ENCODE measurements at places on chromosomes 5 and 9.
A peak's percentile ranks its signal among the peaks of the same experiment; 100 is the strongest.

DNA sequence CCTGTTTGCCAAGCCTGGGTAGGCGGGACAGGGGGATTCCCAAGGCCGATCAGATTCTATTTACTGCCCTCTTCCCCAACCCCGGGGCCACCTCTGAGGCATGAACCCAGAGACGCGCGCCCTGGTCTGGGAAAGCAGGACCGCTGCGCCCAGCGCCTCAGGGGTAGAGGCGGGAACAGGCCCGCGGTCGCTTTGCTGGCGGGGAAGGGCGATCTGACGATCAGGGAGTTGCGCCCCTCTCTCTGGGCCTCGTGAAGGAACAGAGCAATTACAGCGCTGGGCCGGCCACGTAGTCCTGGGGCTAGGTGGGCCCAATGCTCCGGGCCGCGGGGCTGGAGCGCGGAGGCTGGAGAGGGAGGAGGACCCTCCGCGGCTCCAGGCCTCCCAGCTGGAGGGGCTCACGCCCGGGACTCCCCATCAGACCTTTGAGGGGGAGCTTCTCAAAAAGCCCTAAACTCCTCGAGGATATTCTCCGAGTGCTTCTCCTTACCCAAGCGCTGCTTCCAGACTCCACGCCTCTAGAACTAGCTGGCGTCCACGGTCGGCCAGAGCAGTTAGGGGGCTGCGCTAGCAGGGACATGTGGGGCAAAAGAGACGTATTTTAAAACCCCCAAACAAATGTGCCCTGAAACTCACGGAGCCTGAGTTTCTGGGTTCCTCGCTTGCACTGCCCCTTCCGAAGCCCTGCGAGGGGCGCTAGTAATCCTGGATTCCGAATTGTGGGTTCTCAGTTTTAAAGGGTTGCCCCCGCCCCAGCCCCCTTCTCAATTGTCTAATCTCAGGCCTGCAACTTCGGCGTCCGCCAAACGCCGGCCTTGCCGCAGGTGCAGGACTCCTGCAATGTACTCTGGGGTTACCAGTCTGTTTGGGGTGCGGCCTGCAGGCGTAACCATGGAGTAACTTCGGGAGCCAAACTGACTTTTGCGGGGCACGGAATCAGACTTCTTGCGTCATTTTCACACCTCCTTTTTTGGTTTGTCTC is 57.6 kb downstream of the TMEM174 start:
- no peak for DNase-seq

- DNase-seq, result no peak
Measured at GRCh38 chr9:19057033-19057432, 7.8 kb downstream of the RRAGA start.

DNA sequence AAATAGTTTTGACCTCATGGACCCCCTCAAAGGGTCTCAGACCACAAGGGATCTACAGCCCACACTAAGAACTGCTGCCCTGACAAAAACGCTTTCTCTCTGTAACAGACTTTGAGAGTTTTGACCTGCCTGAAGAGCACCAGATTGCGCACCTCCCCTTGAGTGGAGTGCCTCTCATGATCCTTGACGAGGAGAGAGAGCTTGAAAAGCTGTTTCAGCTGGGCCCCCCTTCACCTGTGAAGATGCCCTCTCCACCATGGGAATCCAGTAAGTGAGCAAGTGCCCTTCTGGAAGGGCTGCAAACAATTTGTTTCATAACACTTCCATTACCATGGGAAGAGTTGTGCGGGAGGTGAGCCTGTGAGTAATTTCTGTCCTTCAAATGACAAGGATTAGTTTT is 6.0 kb downstream of the PTTG1 start:
- no peak for DNase-seq

DNA sequence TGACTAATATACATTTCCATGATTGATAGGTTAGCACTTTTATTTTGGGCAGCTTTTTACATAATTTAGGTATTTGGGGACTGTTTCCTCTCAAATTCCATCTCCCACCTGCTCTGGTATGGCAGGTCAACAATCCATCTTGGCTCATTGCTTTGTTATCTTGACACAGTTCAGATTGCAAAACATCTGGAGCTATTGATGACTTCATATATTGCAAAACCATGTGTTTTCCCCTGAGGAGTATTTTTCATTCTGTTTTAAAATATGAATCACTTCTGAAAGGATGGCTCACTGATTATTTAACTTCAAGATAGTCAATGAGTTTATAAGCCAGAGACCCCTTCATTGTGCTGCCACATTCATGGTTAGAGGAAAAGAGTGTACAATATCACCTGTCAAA is 1206.0 kb upstream of the C9orf72 start:
- no peak for DNase-seq

- DNase-seq, result no peak
Measured at GRCh38 chr5:144002876-144003275, 167.6 kb downstream of the YIPF5 start.

GRCh38 chr5:68646144-68646543 is 430.6 kb downstream of the PIK3R1 start:
- no peak for DNase-seq

DNA sequence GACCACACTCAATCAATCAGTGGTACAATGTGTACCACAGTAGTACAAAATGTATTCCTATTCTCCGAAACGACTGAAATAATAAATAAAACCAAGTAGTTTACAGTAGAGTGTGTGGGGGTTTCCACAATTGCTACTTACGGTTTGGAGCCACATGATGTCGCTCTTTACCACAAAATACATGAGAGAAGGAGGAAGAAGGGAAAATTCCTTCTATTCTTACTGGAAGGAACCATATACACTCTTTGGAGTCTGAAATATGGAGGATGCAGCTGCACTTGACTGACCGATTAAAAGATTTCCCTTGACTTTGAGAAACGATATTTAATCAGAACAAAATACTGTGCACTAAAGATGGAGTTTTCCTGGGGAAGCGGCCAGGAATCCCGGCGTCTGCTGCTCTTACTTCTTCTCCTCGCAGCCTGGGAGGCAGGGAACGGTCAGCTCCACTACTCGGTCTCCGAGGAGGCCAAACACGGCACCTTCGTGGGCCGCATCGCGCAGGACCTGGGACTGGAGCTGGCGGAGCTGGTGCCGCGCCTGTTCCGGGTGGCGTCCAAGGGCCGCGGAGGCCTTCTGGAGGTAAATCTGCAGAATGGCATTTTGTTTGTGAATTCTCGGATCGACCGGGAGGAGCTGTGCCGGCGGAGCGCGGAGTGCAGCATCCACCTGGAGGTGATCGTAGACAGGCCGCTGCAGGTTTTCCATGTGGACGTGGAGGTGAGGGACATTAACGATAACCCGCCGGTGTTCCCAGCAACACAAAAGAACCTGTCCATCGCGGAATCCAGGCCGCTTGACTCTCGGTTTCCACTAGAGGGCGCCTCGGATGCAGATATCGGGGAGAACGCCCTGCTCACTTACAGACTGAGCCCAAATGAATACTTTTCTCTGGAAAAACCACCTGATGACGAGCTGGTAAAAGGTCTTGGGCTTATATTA is at the start of gene PCDHA4:
Gene PCDHA4, plus strand, starts transcription at position 235 of the 942 bp plus-strand sequence.
- DNase-seq, result peak; percentile 33
